M059J (cell line): ENCODE measurements at places on chromosomes 16 and 17. TPM values are rescaled to one million over a fixed set of nuclear protein-coding genes. Genes with fewer than 3 reads are reported as not detected.

Gene KRTAP1-5
- 3.2 and 5.7 TPM in 2 replicates for total RNA-seq

Gene CCL13
- not detected in 2 replicates for total RNA-seq

DNA sequence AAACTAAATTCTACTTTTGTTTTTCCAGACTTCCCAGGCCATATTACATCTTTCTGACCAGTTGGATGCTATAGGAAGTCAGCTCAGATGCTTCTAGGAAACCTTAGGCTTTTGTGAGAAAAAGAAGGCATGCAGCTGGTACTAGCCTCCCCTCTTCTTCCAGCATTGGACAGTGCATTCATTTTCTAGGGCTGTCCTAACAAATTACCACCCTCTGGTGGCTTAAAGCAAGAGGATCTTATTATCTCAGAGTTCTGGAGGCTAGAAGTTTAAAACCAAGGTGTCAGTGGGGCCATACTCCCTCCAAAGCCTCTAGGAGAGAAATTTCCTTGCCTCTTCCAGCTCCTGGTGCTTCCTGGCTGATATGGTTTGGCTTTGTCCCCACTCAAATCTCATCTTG, 467.8 kb downstream of the SLC39A11 start:
- peak; percentile 17 for DNase-seq

GRCh38 chr16:20803561-20804214, 2.6 kb downstream of the ERI2 start:
- DNase-seq, result no peak

GRCh38 chr16:79026117-79026516, 574.4 kb downstream of the MAF start:
- DNase-seq, result no peak

DNA sequence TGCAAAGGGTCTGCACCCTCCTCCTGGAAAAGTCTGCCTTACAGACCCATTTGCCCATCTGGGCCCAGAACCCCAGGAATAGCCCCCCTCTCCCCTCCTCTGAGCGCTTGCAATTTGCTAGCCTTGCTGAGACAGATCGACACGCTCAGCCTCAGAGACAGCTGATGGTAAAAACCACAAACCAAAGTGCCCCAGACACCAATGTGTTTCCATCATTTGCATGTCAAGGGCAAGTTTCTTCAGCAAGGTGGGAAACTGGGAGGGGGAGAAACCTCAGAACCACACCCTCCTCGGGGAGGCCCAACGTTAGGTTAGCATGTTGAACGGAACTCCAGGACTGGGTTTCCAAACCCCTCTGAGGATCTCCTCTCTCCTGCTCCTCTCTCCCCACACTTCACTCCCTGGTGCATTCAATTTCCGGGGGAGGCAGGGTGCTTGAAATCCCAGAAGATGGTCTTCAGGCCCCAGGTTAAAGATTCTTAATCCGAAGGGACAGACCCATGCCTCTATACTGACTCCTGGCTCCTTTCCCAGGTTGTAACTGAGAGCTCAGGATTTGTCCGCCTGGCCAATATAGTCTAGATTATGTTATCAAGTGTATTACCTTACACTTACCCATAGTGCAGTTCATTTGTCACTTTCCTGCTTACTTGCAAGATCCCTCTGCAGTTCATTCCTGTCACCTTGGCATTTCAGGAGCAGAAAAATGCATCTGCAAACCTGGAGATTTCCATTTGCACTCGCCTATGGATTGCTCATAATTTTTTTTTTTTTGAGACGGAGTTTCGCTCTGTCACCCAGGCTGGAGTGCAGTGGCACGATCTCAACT, 1.3 kb upstream of the CUEDC1 start:
- DNase-seq, result no peak

DNA sequence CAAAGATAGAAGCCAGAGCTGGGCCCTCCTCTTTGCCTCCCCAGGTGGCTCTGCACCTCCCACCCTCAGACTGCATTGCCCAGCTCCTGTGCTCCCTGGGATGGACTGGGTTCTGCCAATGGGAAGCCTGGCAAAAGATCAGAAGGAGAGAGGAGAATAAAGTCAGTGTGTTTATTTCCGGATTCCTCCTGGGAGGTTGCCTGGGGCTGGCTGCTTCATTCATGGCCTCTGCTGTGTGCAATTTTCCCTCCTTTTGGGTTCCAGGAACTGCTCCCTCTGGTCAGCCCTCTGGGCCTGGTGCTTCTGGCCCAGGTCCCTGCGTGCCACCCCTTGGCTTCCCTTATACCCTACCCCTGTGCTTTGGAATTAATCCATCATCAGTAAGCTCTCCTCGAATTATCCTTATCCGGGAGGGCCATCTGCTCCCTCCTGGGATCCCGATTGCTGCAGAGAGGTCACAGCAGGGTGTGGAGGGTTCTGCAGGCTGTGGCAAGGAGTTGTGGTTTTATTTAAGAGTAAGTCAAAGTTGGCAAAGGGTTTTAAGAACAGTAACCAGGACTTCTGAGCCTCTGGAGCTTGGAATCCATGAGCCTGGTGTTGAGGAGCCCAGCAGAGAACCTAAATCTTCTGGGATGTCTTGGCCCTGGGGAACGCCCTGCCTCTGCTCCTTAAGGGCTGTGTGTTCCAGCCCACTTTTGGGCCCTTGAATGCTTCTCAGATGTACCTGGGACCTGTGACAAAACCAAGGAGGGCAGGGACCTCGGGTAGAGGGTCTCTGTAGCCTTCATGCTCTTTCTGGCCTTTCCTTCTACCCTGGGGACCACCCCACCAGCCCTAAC, 8.2 kb upstream of the MMP2 start:
- DNase-seq, result peak; percentile 97

Gene DNAI2
- not detected in 2 replicates for total RNA-seq

- no peak for DNase-seq
Observed at GRCh38 chr17:79033046-79033616, 9.2 kb downstream of the C1QTNF1 start.

- no peak for DNase-seq
Observed at GRCh38 chr16:143456-143855, 5.0 kb upstream of the NPRL3 start.

Gene SLFN12
- total RNA-seq, result 39.4 and 39.6 TPM in 2 replicates

Gene ARHGDIG
- total RNA-seq, result not detected in 2 replicates

GRCh38 chr17:51820252-51820651, 338.3 kb downstream of the CA10 start:
- peak; percentile 24 for DNase-seq

Gene MTHFSD
- total RNA-seq, result 9.6 and 18.3 TPM in 2 replicates
